NCI-H1930 (cell line): ENCODE measurements at places on chromosomes 2 and 18.

DNA sequence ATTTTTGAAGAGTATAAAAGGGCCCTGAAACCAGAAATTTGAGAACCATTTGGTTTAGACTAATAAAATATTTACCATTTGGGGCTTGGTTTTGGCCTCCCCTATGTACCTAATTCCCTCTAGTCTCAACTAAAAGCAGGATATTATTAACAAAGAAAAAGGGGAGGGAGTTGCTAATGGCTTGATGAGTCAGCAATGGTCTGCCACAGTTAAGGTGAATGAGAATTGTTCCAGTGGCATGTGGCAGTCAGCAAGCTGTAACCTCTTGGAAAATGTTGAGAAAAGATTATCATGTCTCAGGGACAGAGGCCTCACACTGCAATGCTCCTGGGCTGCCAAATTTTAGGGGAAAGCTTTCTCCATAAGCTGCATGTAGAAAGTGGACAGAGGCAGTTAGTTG lies 20.1 kb upstream of the SLC39A10 start:
- DNase-seq = no peak

GRCh38 chr2:223247136-223247535 lies 195.1 kb downstream of the KCNE4 start:
- no peak for DNase-seq

DNA sequence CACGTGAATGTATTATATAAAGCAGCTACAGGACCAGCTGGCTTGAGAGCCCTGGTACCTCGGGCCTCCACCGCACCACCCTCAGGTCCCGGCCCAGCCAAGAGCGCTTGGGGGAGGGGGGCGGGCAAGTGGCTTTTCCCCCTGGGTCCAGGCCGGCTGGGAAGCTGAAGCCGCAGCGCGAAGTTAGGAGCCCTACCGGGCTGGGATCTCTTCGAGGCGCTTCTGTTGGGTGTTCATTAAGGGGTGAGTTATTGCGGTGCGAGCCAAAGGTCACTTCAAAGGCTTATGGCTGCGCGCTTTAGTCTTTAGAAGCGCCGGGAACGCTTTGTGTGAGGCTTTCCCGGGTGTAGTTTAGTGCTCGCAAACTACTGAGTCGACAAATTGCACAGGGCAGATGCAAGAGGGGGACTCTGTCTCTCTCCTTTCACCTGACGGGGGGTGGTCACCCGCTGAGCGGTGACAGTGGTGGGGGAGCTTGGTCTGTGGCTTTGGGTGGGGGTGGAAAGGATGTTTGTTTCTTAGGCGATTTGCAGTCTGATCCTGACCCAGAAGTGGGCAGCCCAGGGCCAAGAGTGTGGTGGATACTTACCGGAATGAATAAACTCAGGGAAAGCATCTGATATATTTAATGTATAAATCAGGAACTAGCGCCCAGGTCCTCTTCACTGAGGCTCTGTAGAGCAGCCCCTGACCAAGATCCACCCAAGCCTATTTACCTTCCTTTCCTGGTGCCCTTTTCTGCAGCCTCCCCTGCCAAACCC lies 6.0 kb downstream of the HOXD3 start:
- DNase-seq = no peak

- no peak for DNase-seq
These were observed 181.0 kb upstream of the CHST9 start for GRCh38 chr18:27366151-27366550.
